ENCODE measurements at places on chromosomes 3 and 15.
A peak's percentile ranks its signal among the peaks of the same experiment; 100 is the strongest.

DNA sequence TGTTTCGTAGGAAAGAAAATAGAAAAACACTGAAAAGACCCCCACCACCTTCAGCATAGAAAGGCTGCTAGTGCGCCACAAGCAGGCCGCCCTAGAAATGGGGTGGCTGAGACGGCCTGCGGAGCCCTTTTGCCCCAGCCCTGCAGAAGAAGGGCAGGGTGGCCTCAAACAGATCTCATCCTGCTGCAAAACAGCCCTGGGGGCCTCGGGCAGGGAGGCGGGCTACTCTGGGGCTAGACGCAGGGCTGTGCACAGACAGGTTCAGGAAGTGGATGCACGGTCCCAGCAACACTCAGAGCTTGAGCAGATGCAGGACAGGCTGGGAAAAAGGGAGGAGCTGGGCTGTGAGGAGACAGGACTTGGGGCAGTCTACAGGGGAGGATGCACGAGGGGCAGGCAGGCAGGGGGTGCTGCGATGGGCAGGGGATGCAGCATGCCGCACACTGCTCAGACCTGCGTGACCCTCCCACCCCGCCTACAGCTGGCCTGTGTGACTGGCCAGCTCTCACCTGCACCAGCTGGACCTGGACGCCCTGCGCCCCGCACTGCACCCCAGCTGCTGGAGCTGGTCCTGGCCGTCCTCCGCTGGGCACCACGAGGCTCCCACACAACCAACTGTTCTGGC is 34.3 kb downstream of the ZXDC start:
- no peak for DNase-seq

- DNase-seq: no peak
These were observed 35.8 kb downstream of the MYH15 start for GRCh38 chr3:108474581-108474980.

DNA sequence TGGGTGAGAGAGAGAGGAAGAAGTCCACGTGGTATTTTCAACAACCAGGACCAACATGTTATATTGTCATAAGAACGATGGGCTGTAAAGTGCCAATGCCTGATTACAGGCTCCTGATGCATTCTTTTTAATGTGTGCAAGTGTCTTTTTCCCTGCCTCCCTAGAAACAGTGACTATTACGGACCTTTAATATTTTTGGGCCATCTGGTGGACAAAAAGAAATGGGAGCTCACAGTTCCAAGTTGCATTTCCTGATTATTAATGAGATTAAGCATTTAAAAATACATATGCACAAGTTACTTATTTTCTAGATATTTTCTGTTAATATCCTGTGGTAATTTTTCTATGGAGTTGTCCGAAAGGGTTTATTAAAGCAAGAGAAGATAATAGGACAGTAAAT is 530.2 kb downstream of the NR2F2 start:
- no peak for DNase-seq

DNA sequence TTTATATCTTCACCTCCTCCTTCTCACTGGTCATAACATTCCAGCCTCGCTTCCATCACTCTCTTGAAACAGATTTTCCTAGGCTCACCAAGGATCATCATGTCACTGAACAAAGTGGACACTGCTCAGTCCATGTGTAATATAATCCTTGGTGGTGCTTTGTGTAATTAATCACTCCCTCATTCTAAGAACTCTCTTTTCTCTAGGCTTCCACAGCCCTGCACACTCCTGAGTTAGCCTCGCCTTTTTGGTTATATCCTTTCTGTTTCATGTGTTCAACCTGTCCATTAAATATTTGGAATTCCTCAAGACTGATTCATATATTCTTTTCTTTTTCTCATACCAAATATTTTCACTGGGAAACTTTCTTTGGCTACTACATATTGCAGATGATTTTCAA is 440.8 kb downstream of the PYDC2 start:
- DNase-seq: no peak

GRCh38 chr3:190172751-190173150 is 52.1 kb upstream of the P3H2 start:
- peak; percentile 26 for DNase-seq
